ENCODE measurements at places on chromosomes 7 and 10. TPM values are rescaled to one million over a fixed set of nuclear protein-coding genes. Genes with fewer than 3 reads are reported as not detected.

Gene FXYD4
- not detected for total RNA-seq

Gene FAM131B
- total RNA-seq, result 1.5 TPM

Gene TRPV5
- 0.21 TPM for total RNA-seq

Gene FAM25G
- total RNA-seq, result not detected

Gene HOXA1
- not detected for total RNA-seq

Gene ARHGAP22
- total RNA-seq, result 2.1 TPM
